Stimulated activated CD4-positive, alpha-beta T cell treated with anti-CD3 and anti-CD28 coated beads, TNF-alpha, amount 100 ng/mL, for 1 hour (primary cell): ENCODE measurements at places on chromosomes 7 and 10.

- no peak for DNase-seq
Observed at GRCh38 chr7:92809397-92809759, 27.0 kb downstream of the CDK6 start.

DNA sequence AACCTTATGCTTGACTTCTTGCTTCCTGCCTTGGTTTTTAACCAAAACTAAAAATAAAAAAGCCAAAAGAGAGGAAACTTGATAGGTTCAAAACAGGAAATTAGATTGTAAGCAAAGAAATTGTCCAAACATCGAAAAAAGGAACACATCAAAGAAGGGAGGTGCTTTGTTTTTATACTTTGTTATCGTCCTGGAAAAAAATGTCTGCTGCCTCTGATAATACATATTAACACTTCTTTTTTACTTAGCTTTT, 286.6 kb upstream of the C7orf33 start:
- no peak for DNase-seq

GRCh38 chr10:100781145-100781665, 35.8 kb downstream of the PAX2 start:
- DNase-seq, result no peak

- no peak for DNase-seq
Observed at GRCh38 chr10:61751599-61751998, 88.9 kb downstream of the CABCOCO1 start.

GRCh38 chr7:26760501-26760900, 103.9 kb downstream of the SKAP2 start:
- no peak for DNase-seq

GRCh38 chr7:41098846-41099245, 604.0 kb downstream of the INHBA start:
- DNase-seq, result no peak

GRCh38 chr10:102763037-102763607, 19.4 kb downstream of the WBP1L start:
- DNase-seq, result no peak

- no peak for DNase-seq
Observed at GRCh38 chr10:50473756-50474155, 150.0 kb downstream of the SGMS1 start.
